Heart right ventricle (tissue), 16 donors: ENCODE measurements at places on chromosomes 16 and 17. TPM values are rescaled to one million over a fixed set of nuclear protein-coding genes. Genes with fewer than 3 reads are reported as not detected.

FOXF1 gene
- polyA plus RNA-seq = 0.16 TPM

GRCh38 chr16:87954826-87955225, 3.6 kb downstream of the BANP start:
- no peaks in the 10 kb centered on the region for H3K36me3 ChIP-seq
- H3K27ac ChIP-seq = peak overlapping the region; percentile 98
- peaks cover 62% of the 10 kb centered on the region for H3K4me1 ChIP-seq
- H3K4me3 ChIP-seq = no peak overlapping the region

- H3K27me3 ChIP-seq = no peaks in the 10 kb centered on the region
- no peaks in the 10 kb centered on the region for H3K36me3 ChIP-seq
- peak overlapping the region; percentile 82 for H3K4me3 ChIP-seq
- peak overlapping the region; percentile 91 for H3K27ac ChIP-seq
- DNase-seq = peak; percentile 57
- peaks cover 14% of the 10 kb centered on the region for H3K4me1 ChIP-seq
Observed at GRCh38 chr17:59105852-59106462, 723 bp downstream of the TRIM37 start.

RPH3AL gene
- polyA plus RNA-seq = 4.5 TPM

DNA sequence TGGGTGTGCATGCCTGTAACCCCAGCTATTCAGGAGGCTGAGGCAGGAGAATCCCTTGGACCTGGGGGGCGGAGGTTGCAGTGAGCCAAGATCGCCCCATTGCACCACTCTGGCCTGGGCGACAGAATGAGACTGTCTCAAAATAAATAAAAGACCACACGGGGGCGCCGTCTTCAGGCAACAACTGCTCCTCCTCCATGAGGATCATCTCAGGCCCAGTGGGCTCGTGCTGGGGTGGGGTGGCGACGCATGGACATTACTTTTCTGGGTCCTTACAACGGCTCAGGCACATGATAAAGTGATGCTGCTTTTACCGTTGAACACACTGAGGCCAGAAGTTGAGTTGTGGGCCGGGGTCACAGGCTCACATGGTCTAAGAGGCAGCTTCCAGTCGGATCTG, 56.2 kb downstream of the PRMT7 start:
- DNase-seq = no peak
- peaks cover 14% of the 10 kb centered on the region for H3K27me3 ChIP-seq
- H3K4me3 ChIP-seq = no peak overlapping the region

DNA sequence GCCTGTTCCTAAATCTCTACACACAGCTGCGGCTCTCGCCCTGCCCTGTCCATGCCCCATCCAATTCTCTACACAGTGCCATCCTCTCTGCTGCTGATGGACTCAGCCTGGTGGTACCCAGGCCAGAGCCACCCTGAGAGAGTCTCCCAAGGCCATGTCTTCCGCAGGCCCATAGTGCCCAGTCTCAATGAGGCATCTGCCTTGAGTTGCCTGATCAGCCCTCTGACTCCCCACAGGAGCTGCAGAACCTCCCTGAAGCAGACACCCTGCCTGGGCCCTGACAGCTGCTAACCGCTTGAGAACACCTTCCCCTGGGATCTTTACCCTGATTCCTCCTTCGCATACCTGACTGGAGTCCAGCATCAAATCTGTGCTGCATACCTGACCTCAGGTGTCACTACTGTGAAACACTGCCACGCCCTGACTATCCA, 13.3 kb downstream of the TSPOAP1 start:
- H3K4me1 ChIP-seq = no peaks in the 10 kb centered on the region
- H3K27me3 ChIP-seq = no peaks in the 10 kb centered on the region
- H3K36me3 ChIP-seq = no peaks in the 10 kb centered on the region
- no peak overlapping the region for H3K4me3 ChIP-seq
- no peak for DNase-seq

TOP3A gene
- 8.5 TPM for polyA plus RNA-seq

- no peaks in the 10 kb centered on the region for H3K27me3 ChIP-seq
- H3K27ac ChIP-seq = peak overlapping the region; percentile 85
- H3K4me3 ChIP-seq = no peak overlapping the region
- no peak for DNase-seq
- no peaks in the 10 kb centered on the region for H3K36me3 ChIP-seq
- H3K4me1 ChIP-seq = peaks cover 24% of the 10 kb centered on the region
Observed at GRCh38 chr17:31509805-31510177, 118.3 kb downstream of the RAB11FIP4 start.
